ENCODE measurements at places on chromosomes 7 and 10.

DNA sequence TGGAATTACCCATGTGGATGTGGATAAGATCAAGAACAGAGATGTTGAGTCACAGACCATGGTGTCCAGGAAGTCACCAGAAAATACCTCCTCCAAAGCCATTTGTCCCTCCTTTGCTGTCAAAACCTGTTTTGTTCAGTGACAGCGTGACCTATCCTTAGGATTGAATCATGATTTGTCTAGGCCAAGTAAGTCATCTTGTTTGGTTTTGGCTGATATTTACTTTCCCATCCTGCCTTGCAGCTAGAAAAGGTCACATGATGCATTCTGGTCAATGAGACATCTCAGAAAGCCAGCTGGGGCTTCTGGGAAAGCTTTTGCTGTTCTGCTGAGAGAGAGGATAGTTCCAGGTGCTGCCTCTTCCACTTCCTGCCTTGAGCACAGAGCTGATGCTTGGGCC is 225.3 kb upstream of the ZMIZ1 start:
- no peak for DNase-seq

- DNase-seq, result no peak
These were observed 213.2 kb downstream of the KCND2 start for GRCh38 chr7:120486164-120486563.

DNA sequence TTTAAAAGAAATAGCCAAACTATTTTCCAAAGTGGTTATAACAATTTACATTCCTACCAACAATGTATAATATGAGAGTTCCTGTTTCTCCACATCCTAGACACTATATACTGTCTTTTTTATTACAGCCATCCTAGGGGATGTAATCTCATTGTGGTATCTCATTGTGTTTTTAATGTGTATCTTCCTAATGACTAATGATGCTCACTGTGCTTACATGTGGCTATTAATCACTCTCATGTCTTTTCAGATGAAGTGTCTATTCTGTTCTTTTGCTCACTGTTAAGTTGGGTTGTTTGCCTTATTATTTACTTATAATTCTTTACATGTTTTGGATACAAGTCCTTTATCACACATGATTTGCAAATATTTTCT is 71.8 kb downstream of the ZNF438 start:
- DNase-seq, result no peak

- no peak for DNase-seq
These were observed 29.1 kb downstream of the ZC3HC1 start for GRCh38 chr7:130022115-130022514.

GRCh38 chr7:5404421-5404826 is 19.2 kb downstream of the TNRC18 start:
- no peak for DNase-seq

- no peak for DNase-seq
These were observed 75.5 kb downstream of the DGKI start for GRCh38 chr7:137771273-137771672.

DNA sequence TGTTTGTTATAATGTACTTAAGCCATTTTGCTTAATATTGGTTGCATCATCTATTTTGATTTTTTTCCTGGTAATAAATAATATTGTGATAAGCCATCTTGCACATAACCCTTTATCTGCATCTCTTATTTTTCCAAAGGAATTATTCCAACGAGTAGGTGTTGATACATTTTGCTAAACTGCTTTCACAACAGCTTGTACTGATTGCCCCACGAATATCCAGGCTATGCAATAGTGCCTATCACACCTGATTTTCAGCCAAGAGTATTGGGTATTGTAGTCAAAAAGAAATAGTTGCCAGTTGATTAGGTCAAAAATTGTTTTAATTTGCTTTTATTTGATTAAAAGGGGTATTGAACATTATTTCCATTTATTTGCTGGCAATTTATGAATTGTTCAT is 20.7 kb downstream of the CREB5 start:
- no peak for DNase-seq

GRCh38 chr10:29760138-29760900 is 125.5 kb upstream of the SVIL start:
- no peak for DNase-seq

- no peak for DNase-seq
These were observed 493.1 kb downstream of the XPNPEP1 start for GRCh38 chr10:109430043-109430760.

DNA sequence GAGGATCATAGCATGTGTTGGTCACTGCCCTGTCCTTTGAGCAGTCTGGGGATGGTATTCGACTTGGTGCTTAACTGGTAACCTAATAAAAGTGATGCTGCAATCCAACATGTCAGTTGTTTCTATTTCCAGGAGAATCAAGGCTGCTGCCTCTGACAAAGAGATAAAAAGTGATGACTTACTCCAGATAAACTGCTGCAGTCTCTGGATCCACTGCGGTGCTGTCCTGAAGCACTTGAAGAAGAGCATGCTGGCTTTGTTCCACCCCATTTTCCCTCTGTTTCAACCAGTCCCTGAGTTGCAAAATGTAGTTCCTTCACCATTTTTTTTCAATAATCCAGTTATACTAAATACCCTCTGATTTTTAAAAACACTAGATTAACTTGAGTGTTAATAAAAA is 403.5 kb upstream of the ANKRD30A start:
- no peak for DNase-seq
